T follicular helper cell (primary cell): ENCODE measurements at places on chromosomes 7 and 10.

- no peak for DNase-seq
Observed at GRCh38 chr10:1178506-1178905, 122.3 kb downstream of the WDR37 start.

DNA sequence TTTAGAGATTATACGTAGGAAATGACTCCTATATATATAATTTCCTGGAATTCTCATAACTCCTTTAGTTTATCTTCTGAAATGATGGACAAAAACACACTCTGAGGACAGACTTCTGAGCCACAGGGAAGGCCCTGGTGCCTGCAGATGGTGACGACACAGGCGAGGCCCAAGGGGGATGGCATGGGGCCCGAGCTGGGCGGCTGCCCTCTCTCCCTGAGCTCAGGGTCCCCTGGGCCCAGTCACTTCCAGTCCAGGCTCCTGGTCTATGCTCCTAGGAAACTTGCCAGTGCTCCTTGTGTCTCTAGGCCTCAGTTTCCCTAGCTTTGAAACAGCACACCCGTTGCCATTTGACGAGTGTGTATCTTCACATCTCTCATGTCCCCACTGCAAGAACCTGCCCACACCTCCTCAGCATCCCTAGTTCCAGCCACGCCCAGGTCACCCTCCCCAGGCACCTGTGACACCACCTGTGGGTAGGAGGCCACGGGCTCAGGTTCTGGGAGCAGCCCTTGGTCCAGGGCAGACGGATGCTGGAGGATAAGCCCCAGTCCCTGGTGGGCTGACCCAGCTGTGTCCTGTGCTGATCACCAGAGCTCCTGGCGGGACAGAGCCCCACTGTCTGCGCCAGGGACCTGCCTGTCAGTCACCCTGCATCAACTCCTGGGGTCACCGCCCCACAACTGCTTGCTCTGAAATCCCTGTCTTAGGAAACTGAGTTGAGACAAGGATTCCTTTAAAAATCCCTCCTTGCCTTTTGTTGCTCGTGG, 23.4 kb upstream of the SHH start:
- DNase-seq: no peak

DNA sequence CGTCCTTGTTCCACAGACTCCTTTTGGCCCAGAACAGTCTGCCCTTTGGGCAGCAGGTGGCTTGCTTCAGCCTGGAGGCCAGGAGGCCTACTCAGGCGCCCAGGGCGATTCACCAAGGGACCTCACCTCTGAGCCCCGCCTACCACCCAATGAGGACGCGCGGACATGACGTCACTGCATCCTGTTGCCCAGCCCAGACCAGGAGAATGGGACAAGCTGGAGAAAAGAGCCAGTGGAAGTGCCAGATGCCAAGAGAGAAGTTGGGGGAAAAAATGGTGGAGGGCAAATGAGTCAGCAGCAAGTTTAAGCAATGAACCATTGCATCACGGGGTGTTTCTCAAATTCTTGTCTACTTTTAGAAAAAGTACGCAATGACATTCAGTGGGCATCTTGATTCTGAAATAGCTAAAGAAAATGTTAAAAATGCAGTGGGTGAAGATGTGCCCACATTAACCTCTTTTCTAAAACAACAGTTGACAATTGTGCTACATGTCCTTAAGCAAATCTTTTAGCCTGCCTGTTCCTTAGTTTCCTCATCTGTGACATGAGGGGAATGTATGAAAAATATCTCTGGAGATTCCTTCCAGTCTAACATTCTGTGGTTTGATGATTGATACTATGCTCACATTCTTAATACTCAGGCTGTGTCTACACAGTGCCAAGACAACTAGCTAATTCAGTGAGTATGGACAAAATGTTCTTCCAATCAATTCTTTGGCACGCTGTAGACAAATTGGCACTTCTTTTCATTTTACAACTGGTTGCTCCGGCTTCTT, 23.9 kb upstream of the LEP start:
- no peak for DNase-seq

DNA sequence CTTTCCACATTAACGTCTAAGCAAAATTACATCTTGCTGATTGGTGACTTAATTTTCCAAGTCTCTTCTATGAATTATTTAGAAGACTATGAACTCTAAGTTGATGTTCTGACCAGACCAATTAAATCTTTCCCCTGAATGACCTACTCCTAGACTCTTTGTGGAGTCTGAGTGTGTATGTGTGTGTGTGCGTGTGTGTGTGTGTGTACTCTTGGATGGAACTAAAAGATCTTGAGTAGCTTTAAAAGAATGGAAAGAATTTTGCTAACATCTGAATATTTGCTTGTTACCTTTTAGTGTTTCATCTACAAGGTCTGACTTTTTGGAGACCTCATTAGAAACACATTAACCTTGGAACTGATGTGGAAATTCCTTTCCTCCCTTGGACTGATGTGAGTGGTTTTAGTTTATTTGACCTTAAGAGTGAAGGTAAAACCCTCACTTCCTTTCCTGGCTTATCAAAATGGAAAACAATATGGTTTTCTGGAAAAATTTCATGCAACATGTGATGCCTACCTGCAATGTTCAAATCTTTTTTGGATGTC, 257.1 kb downstream of the GATA3 start:
- DNase-seq: no peak

GRCh38 chr7:78769481-78770101, 683.9 kb downstream of the MAGI2 start:
- DNase-seq: no peak

- DNase-seq: no peak
Observed at GRCh38 chr7:24936121-24936824, 43.7 kb downstream of the OSBPL3 start.

- DNase-seq: no peak
Observed at GRCh38 chr7:55081472-55082227, 62.8 kb downstream of the EGFR start.

DNA sequence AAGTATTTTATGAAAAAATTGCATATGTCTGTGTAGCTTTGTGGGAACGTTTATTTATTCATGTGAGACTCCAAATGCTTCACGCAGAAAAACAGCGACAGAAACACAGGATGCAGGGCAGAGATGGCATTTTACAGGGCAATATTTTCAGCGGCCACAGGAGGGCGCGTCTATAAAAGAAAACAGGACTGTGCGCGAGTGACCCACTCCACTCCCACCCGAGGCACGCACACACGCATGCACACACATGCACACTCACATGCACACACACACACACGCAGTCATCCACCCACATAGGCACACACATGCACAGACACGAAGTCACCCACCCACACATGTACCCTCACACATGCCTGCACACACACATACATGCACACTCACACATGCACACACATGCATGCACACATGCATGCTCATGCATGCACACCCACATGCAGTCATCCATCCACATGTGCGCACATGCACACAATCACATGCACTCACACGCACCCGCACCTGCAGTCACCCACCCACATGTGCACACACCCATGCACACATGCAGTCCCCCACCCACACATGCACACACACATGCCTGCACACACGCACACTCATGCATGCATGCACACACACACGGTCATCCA, 96.3 kb downstream of the DNAJB6 start:
- peak; percentile 40 for DNase-seq

DNA sequence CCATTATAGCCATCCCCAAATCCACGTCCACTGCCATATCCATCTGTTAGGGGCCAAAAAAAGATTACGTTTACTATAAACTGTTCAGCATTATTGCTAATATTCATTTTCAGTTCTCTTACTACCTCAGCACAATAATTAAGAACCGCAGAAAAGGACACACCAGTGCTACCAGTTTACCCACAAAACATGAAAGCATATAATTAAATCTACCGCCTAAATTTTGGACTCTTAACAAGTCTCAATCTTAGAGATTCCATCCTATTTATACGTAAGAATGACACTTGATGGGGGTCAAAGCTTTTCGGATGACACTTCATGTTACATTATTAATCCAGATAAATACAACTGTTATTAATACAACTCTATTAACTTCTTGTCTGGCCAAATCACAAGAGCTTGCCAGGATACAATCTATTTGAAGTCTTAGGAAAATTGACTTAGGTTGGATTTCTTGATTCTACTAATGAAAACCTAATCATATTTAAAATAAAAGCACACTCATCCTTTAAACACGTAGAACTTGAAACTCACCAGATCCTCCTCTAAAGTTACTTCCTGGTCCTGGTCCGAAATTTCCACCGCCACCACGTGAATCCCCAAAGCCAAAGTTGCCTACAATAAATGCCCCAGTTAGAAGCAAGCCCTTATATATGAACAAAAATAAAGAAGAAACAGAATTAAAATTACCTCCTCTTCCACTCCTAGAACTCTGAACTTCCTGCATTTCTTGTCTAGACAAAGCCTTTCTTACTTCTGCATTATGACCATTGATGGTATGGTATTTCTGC, 4.5 kb downstream of the HNRNPA2B1 start:
- no peak for DNase-seq

DNA sequence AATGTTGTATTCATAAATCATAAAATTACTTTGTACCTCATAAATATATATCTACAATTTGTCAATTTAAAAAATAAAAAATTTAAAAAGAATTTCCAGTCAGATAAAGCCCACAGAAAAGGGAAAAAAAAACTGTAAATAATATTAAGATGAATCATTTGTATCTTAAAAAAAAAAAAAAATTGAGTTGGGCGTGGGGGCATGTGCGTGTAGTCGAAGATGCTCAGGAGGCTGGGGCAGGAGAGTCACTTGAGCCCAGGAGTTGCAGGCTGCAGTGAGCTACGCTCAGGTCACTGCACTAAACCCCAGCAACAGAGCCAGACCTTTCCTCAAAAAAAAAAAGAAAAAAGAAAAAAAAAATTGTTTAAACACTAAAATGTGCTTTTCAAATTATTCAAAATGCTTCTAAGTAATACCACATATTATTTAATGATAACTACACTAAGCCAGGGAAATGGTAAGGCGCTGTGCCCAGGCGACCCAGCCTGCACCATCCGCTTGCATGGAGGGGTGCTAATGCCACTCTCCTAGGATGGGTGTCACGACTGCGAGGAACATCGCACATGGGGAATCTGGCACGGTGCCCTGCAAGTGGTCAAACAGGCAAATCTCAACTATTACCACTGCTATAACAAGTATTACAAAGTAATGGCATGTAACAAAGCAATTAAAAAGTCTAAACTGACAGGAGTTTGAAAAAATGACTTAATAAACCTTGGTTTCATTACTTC, 15.4 kb downstream of the GLUD1 start:
- no peak for DNase-seq

GRCh38 chr10:103699611-103700435, 155.6 kb downstream of the SH3PXD2A start:
- no peak for DNase-seq

- DNase-seq: no peak
Observed at GRCh38 chr7:64907641-64908326, 4.7 kb downstream of the ZNF273 start.

- no peak for DNase-seq
Observed at GRCh38 chr7:50653126-50653864, 88.1 kb upstream of the DDC start.

GRCh38 chr10:103149991-103150622, 43.0 kb downstream of the NT5C2 start:
- DNase-seq: no peak

DNA sequence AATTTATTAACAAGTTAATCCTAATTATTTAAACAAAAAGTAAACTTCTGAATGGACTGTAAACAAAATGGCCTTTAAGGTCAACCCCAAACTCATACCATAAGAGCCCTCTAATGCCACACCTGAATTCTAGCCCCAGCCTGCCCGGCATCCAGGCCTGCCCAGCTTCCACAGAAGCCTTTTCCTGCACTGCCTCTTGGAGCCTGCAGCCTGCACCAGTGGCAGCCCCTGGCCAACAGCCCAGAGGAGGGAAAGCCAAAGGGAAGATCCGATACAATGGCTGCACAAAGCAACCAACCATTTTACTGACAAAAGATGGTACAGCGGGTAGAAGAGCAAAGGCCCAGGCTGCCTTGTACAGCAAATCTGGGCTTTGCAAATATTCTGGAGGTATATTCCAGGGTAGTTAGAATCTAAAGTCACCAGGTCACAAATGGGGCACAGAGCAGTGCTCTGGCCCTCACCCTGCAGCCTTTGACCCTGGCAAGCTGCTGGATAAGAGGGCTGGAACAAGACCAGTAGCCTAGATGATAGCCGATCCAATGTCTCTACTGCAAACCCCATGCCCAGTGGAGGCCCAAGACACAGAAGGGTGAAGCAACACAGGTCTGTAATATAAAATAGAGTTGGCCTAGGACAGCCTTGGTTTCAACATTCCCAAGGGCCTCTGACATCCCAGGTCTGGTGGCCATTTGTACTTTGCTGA, 12.5 kb upstream of the CH25H start:
- DNase-seq: no peak

- no peak for DNase-seq
Observed at GRCh38 chr7:87188930-87189329, 30.6 kb downstream of the TMEM243 start.

DNA sequence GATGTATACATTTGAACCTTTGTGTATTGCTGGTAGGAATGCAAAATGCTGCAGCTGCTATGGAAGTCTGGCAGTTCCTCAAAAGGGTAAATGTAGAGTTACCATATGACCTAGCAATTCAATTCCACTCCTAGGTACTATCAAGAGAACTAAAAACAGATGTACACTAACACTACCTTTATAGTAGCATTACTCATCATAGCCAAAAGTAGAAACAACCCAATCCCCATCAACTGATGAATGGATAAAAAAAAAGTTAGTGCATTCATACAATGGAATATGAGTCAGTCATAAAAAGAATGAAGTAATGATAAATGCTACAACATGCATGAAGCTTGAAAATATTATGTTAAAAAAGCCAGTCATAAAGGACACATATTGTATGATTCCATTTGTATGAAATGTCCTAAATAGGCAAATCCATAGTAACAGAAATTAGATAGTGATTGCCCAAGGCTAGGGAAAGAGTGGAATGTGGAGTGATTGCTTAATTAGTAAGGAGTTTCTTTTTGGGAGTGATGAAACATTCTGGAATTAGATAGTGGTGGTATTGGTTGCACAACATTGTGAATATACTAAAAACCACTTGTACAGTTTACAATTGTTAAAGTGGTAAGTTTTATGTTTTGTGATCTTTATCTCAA, 96.4 kb upstream of the AOAH start:
- no peak for DNase-seq

DNA sequence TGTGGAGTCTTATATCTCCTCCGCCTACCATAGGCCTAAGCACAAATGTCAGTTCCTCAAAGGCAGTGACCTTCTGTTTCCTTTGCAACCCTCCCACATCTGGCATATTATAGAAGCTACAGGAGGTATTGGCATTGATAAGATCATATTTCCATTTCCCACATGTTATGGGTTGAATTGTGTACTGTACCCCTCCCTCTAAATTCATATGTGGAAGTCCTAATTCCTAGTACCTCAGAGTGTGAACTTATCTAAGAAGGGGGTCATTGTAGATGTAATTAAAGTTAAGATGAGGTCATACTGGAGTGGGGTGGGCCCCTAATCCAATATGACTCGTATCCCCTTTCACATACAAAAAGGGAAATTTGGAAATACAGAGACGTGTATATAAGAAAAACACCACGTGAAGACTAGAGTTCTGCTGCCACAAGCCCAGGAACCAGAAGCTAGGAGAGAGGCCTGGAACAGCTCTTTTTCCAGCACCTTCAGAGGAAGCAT, 6.1 kb upstream of the LAMB4 start:
- DNase-seq: no peak

GRCh38 chr10:129909080-129909479, 55.0 kb downstream of the EBF3 start:
- no peak for DNase-seq
